ENCODE measurements at places on chromosomes 2 and 18.
A peak's percentile ranks its signal among the peaks of the same experiment; 100 is the strongest.

- DNase-seq = no peak
Measured at GRCh38 chr2:9560628-9561027, 5.0 kb upstream of the ADAM17 start.

GRCh38 chr2:8606226-8606625 lies 75.6 kb upstream of the ID2 start:
- DNase-seq = peak; percentile 82

DNA sequence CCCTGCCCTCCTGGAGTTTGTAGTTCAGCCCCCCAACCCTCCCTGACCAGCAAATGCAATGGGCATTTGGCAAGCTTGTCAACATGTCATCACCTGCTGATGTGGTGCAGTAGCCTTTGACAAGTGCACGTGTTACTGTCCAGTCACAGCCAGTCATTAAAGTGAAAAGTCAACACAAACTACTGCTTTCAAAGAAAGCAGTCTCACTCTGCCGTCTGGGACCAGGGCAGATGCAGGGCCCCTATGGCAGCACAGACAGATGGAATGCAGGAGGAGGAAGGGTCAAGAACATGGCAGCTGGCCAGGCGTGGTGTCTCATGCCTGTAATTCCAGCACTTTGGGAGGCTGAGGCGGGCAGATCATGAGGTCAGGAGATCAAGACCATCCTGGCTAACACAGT lies 222.4 kb upstream of the OSR1 start:
- DNase-seq = no peak

DNA sequence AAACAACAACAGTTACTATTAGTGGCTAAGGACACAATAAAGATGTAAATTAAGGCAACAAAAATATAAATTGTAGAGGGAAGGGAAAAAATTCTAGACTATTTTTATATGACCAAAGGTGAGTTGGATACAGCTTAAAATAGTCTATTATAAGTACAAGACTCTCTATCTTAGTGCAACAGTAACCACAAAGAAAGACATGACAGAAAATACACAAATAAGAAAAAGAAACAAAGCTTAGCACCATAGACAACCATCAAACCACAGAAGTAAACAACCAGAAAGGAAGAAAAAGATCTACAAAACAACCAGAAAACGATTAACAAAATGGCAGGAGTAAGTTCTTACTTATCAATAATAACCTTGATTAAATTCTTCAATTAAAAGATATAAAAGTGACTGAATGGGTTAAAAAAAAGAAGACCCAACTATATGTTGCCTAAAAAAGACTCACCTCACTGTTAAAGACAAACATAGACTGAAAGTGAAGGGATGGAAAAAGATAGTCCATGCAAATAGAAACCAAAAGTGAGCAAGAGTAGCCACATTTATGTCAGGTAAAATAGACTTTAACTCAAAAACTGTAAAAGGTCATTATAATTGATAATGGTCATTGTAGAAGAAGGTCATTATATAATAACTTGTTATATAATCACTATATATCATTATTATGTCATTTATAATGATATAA lies 62.5 kb downstream of the USP40 start:
- DNase-seq = no peak

DNA sequence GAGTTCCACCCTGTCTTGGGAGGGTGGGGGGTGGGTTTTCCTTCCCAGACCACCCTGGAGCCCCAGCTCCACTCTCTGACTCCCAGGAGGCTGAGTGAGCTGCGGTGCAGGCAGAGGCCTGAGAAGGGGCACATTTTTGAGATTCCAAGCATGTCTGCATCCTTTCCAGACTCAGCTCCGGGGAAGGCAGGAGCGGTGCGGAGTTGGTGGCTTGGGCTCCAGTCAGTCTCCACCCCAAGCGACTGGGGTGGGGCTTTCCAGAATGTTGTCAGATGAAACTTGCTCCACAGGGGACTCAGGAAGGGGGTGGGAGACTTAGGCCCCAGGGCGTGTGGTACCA lies 44.2 kb upstream of the HS6ST1 start:
- no peak for DNase-seq

DNA sequence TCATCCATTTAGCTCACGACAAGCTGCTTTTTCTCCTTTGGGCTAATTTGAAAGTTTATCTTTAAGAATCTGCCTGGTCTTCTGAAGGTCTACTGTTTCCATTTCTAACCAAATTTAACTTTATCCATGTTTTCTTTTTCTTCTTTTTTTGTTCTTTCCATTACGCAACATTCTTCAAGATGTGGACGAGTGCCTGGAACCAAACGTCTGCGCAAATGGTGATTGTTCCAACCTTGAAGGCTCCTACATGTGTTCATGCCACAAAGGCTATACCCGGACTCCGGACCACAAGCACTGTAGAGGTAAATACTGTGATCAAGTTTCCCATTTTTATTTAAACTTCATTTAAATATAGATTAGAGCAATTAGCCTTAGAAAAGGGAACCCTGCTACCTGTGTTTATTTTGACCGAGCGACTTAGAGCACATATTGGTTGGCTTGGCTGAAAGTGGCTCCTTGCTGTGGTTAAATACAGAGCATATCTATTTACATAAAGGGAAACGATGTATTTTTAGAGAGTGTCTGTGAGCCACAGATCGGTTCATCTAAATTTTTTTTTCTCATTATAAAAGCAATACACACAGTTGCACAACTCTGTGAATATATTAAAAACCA lies 183.4 kb upstream of the RASGRP3 start:
- DNase-seq = no peak

DNA sequence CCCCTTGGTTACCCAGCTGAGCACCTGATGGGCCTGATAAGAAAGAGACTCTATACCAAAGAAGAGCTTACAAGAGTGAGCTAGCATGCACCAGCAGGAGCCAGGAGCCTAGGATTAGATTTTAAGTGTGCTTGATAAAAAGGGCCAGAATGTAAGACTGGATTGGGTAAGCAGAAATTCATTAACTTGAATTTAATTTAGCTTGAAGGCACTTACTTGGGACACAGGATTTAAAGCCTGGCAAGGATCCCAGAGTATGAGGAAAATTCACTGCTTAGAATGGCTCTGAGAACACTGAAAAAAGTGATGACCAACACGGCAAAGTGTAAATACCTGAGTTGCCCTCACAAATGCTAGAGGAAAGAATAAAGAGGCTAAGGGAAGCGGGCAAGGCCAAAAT lies 91.3 kb upstream of the RBBP8 start:
- no peak for DNase-seq

- no peak for DNase-seq
Measured at GRCh38 chr18:6885992-6886796, 156.7 kb downstream of the ARHGAP28 start.

GRCh38 chr2:42856891-42857632 lies 64.7 kb upstream of the HAAO start:
- no peak for DNase-seq

GRCh38 chr2:35447215-35447614 lies 908.4 kb upstream of the CRIM1 start:
- no peak for DNase-seq

DNA sequence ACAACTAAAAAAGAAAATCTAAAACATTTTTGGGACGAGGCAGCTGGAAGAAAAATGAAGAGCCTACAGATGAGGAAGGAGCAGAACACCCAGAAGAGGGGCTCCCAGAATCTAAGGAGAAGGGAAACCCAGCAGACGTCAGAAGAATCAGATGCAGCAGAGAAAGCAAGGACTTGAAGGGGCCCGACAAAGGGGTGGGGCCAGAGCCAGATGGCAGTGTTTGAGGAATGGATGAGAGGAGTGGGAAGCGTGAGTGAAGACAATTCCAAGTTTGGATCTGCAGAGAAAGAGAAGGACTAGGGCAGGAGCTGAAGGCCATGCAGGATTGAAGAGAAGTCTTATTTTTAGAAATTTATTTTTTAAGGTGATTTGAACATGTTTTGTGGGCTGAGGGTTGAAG lies 19.3 kb downstream of the PTMA start:
- no peak for DNase-seq

- DNase-seq = no peak
Measured at GRCh38 chr2:232757905-232758304, 18.5 kb downstream of the KCNJ13 start.

- DNase-seq = no peak
Measured at GRCh38 chr2:161307676-161308075, 549 bp upstream of the PSMD14 start.

GRCh38 chr2:218282173-218282991 lies 9.9 kb downstream of the TMBIM1 start:
- DNase-seq = no peak

DNA sequence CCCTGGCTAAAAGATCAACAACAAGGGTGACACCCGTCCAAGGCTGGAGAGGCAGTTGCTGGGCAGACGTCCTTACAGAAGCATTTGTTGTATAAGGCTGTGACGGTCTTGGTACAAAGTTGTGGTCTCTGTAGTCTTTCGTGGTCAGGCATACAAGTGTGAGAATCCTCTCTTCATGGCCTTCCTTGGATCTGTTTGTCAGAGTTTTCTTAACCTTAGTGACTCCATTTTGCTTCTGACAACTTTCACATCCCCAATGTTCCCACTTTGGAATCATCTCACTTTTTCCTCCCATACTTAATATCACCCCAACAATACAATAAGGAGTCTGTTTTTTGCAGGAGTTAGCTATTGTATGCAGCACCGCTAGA lies 72.7 kb upstream of the ZCCHC2 start:
- no peak for DNase-seq

DNA sequence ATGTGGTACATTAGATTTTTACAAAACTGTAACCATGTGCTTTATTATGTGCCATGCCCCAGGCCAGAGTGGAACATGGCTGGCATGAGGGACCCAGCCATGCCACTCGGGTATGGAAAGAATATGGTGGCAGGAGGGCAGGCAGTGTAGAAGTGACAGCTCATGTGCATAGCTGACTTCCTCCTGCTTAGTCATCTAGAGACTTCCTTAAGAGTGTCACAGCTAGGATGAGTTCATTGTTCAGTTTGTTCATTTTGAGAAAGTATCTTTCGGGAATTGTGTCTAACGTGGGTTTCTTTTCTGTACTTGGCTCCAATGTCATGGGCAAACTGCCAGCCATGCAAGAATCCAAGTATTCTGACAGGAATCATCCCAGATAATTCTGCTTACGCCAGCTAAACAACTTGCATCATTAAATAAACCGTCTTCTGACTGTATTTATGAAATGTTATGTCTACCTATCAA lies 94.3 kb upstream of the ITGB6 start:
- DNase-seq = no peak

DNA sequence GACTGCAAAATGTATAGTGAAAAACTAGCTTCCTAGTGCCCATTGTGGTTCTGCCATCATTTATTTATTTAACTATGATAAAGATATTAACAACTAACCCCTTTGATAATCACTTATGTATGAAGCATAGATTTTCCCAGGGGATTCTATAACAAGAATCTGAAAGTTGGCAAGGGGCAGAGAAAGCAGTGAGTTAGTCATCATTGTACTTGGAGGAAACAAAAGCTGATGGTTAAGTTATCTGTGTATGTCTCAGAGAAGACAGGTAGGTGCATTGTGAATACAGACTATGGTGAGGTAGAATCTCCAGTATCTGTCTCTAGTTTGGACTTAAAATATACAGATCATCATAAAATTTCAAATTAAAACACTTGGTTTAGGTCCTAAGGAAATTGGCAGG lies 2159.1 kb upstream of the CELF4 start:
- no peak for DNase-seq

DNA sequence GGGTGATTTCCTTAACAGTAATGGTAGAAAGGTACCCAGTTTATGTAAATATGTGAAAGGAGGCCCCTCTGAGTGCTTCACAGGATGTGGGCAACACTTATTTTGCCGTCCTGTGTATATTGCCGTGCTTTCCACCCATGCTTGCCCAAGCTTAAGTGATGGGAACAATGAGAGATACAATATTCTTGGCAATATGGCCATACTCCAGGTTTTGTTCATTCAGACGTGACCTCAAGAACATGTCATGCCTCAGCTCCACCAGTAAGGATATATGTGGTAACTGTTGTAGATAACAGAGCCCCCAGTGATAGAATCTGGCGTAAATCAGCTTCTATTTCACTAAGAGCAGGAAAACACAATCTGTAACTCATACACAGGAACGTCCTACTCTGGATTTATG lies 318.7 kb downstream of the PTPRM start:
- DNase-seq = no peak

DNA sequence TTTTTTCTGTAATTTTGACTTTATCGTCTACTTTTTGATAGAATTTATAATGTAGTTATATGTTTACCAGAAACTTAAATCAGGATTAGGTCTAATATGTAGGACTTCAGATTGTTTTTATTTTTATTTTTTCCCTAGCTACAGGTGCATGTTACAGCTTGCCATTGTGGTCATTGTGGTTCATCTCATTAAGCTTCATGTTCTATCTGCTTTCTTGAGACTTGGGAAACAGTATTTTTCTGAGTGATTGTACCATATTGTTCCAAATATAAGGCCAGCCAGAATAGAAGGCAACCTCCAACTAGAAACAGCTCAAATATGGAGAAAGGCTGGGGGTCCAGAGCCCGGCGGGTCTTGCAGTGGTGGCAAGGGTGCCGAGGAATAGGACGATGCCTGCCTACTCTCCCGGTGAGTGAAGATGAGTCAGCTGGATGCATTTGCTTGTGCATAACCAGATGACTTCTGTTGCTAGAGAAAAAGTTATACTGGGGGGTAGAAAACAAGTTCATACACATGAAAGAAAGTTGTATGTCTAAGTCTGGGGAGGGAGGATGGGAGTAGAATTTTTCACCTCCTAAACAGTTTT lies 188.4 kb downstream of the CCDC85A start:
- no peak for DNase-seq

DNA sequence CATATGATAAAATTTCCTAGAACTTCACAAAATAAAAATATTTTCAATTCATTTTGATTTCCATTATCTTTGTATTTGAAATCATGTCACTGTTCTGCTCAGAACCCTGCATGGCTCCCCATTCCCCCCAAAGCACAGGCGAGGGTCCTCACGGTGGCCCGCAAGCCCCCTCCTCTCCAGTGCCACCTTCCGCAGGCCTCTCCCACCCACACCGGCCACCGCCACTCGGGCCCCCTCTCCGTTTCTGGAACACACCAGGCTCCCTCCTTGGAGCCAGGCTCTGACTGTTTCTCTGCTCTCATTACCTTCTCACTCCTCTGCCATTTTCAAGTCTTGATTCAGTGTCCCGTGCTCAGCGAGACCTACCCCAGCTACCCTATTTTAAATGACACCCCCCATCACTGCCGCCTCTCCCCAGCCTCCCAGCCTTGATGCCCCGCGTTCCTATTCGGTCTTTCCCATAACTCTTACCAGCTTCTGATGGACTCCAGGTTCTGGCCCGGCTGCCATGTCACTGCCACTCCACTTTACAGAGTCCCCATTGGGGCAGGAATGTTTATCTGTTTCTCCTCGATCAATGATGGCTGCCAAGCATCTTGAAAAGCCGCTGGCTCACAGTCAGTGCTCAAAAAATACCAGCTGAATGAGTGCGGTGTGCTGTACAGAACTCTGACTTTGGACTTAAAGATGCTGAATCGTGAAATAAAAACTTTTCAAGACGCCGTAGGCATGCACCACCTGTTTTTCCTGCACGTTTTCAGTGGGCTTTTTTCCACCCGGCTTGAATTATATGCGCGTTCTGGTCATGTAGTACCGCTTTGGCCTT lies 201.0 kb downstream of the GBX2 start:
- no peak for DNase-seq

DNA sequence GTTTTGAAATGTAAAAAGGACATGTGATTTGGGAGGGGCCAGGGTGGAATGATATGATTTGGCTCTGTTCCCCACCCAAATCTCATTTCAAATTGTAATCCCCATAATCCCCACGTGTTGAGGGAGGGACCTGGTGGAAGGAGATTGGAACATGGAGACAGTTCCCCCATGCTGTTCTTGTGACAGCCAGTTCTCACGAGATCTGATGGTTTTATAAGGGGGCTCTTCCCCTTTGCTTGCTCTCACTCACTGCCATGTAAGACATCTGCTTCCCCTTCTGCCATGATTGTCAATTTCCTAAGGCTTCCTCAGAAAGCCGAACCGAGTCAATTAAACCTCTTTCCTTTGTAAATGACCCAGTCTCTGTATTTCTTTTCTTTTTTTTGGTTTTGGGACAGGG lies 39.2 kb downstream of the FECH start:
- DNase-seq = no peak

Measured in GM12878 (cell line).